NB4 (cell line): ENCODE measurements at places on chromosomes 2 and 18.

- peak; percentile 80 for DNase-seq
These were observed 1.5 kb downstream of the PXDN start for GRCh38 chr2:1742681-1743395.

DNA sequence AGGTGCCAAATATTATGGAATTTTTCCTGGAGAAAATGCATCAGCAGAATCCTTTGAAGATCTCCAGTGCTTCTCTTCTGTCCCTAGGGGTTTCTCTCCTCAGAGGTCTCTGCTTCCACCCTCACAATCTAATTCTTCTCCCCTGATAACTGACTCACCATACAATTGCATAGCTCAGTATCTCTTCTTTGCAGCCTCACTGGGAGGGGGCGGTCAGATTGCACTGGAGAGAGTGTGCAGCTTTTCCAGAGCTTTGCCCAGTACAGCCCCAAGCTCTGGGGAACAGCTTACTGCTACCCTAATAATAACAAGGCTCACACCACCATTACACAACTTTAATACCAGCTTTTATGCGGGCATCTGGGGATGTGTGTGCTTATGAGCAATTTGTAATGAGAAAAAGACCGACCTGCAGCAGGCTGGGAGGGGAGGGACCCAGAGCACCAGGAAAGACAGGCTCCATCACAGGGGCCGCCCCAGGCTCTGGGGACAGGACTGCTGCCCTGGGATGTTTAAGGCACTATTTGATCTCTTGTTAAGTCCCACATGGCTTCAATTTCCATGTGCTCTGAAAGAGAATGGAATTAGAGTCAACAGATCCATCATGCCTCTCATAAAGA lies 276.6 kb upstream of the SIX2 start:
- no peak for DNase-seq

DNA sequence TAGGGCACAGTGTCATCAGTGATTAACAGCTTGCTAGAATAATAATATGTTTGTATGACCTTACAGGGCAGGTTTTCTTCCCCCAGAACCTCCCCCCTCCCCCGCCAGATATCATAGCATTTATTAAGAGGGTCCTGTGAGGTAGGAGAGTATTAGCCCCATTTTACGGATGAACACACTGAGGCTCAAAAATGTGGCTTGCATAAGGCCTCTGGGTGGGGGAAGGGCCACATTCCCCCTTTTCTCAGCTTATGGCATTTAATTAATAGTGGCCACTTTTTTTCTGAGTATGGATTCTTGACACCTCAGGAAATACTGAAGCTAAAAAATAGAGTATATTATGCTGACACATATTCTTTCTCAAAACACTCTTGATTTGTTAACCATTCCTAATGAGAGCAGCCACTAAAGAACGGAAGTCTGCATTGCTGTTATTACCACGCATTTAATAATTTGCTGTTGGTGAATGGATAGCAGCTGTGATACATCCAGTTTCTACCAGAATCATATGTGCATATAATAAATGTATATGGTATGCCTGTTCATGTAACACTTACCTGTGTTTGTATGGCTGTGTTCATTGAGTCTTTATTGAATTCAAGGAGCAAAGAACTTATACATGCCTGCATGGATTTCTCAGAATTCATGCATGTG lies 3.0 kb downstream of the CTIF start:
- DNase-seq = no peak

GRCh38 chr2:147683380-147683779 lies 161.4 kb upstream of the ACVR2A start:
- no peak for DNase-seq

DNA sequence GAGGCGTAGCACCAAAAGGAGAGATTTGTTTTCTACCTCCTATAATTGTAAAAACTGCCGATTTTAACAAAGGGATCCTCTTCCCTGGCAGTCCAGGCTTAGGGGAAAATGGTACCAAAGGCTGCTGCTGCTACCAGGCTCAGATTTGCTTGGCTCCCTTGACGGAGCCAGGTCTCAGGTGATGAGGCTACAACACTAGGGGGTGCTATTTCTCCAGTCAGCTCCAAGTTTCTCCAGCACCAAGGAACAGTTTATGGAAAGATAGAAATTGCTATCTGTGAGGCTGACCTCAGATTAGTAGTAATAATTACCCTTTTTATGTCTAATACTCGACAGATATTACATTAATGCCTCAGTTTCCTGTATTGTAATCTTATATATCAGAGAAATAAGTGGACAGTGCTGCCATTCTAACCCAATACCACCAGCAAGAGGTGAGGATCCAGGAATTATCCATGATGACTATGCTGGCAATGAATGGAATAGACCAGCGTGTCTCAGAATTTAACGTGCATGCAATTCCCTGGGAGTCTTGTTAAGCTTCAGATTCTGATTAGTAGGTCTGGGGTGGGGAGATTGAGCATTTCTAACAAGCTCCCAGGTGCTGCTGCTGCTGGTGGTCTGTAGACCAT lies 111.3 kb downstream of the ESCO1 start:
- DNase-seq = peak; percentile 72

- DNase-seq = peak; percentile 17
These were observed 13.2 kb downstream of the MEMO1 start for GRCh38 chr2:31997653-31998052.

DNA sequence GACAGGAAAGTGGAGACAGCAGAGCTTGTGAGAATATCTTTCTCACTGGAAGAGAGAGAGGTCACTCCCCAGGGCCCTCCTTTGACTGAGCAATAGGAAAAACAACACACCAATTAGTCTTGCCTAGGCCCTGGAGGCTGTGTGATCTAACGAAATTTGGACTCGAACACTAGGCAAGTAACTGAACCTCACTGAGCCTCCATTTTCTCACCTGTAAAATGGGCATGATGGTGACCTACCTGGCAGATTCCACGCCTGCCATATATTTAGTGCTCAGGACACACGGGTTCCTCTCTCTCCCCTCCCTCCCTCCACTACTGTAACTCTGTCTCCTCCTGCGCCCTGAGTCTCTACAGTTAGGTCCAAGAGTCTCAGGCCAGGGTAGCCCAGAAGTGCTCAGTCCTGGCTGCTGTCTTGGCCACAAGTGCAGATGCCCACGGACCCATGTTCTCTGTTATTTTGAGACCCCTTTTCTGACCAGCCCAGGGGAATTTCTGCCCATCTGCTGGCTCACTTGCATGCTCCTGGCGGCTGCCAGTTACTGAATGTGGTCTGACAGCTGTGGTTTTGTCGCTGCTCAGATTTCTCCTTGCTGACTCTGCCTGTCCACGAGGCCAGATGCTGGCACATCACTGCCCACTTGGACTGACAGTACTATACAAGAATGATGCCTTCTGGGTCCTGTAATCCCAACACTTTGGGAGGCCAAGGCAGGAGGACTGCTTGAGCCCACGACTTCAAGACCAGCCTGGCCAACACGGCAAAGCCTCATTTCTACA lies 9.6 kb upstream of the GIGYF2 start:
- DNase-seq = no peak

- no peak for DNase-seq
These were observed 44.7 kb upstream of the DNAH7 start for GRCh38 chr2:196113061-196113974.

DNA sequence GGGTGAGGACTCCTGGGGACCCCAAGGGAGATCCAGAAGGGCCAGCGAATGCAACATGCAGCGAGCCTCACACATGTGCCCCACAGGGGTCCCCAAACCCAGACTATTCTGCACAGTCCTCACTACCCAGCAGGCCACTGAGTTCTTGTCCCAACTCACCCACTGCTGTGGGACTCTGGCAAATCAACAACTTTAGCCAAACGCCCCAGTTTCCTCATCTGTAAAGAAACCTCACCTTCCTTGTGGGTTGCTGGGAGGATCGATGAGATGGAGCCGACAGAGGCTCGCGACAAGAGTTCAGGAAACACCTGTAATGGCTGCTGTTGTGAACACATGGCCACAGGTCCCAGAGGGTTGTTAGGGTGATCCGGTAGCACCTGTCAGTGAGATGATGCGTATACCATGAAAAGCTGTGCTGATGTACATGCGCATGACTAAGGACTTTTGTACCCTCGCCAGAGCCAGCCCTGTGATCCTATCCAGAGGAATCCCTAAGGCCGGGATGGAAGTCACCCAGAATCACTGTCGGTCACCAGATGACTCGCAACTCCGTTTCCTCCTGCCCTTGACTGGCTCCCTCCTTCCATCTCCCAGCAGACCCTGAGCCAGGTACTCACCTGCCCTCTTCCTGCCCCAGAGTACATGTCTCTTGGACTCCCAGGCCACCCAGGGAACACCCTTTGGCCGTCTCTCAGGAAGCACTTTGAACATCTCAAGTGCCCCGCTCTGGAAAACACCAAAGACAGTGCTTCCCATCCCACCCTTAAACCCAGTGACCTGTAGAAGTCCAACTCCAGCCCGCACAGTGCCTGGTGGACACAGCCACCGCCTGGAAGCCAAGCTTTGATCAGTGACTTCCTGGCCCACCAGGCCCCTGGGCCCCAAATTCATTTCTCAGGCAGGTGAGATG lies 103.3 kb upstream of the ID2 start:
- no peak for DNase-seq

DNA sequence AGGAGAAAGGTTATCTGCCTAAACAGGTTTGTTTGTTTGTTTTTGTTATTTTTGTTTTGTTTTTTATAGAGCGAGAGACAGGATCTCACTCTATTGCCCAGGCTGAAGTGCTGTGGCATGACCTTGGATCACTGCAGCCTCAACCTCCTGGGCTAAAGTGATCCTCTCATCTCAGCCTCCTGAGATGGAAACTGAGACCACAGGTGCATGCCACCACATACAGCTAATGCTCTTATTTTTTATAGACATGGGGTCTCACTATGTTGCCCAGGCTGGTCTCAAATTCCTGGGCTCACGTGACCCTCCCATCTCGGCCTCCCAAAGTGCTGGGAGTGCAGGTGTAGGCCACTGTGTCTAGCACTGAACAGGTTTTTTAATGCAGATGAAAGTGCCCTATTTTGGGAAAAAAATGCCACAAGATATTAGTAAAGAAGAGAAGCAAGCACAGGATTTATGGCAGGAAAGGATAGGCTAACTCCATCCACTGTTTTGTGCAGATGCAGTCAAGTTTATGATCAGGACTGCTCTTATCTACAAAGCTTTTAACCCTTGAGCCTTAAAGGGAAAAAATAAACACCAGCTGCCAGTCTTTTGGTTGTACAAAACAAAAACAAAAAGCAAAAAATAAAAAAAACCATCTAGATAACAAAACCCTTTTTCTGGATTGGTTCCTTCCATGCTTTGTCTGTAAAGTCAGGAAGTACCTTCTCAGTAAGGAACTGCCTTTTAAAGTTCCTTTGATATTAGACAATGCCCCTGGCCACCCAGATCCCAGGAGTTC lies 29.4 kb downstream of the MAP4K3 start:
- DNase-seq = no peak

DNA sequence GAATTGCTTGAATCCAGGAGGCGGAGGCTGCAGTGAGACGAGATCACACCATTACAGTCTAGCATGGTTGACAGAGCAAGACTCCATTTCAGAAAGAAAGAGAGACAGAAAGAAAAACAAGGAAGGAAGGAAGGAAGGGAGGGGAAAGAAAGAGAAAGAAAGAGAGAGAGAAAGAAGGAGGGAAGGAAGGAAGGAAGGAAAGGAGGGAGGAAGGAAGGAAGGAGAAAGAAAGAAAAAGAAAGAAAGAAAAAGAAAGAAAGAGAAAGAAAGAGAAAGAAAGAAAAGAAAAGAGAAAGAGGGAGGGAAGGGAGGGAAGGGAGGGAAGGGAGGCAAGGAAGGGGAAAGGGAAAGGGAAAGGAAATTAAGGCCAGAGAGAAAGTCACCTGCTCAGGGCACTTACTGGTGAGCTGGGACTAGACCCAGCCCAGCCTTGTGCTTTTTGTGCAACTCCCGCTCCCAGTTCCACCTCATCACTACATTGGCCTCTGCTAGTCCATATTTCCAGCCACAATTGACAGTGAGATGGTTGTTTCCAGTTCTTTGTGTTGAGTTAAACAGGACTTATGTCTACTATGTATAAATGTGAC lies 35.7 kb downstream of the MOGAT1 start:
- no peak for DNase-seq

DNA sequence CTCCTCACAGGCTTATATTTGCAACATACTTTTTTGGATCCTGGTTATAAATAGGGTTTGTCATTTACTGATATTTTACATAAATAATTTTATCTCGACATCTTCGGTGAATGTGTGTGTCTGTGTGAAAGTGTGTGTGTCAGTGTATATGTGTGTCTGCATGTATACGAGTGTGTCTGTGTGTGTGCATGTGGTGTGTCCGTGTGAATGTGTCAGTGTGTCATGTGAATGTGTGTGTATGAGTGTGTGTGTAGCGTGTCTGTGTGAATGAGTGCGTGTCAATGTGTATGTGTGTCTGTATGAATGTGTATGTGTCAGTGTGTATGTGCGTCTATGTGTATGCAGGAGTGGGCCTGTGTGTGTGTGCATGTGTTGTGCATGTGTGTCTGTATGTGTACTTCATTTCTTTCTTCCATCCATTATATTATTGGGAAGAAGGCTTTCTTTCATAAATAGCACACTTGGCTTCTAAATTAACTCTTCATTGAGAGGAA lies 161.6 kb downstream of the ST6GAL2 start:
- no peak for DNase-seq

DNA sequence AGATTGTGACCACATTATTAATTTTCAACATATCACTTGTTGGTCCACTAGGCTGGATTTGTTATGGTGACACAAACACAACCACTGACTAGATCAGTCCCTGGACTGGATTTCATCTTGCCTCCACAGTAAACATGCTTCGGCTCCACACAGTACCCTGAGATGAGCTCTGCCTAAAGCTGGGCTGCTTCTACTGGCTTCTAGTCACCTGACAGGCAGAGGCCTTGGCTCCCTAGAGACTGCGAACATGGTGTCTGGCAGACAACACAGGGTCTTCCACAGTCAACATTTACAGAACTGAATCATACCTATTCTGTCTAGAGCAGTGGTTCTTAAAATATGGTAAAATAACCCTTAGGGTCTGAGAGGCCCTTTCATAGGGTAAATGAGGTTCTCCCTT lies 69.2 kb downstream of the RIT2 start:
- DNase-seq = no peak

GRCh38 chr2:24024018-24024417 lies 14.1 kb downstream of the MFSD2B start:
- no peak for DNase-seq

DNA sequence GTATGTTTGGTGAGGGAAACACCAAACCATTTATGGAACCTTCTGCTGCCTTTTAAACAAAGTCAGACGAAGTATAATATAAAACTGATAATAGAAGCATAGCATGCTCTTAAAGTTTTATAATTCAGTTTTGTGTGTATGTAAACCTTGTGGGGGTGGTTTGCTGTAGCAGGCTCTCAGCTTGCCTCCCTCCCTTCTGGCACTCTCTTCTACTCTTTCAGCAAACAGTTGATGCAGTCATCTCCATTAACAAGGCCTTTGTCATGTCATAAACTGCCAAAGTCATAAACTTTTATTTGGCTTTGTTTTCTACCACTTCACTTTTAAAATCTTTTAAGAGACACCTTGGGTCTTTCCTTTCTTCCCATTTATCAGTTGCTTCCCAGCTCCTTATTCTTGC lies 448.2 kb upstream of the SETBP1 start:
- no peak for DNase-seq

DNA sequence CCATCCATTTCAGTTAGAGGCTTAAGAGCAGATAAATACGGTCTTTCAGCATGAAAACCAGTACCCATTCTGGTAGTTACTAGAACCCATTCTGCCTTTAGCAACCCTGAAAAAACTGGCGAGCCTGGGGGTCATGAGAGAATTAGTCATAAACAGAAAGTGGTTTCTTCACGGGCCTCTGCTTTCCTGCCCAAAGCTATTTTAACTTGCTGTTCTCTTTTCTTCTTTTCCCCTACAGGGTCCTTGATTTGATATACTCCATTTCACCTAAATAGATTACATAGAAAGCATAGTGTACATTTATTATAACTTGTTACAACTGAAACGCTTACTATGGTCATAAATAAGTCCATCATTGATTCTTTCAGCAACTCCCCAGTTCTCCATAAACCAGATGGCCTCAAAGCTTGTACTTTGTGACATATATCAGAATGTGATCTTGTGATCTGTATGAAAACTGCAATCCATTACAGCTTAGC lies 48.3 kb downstream of the WDFY1 start:
- peak; percentile 58 for DNase-seq
